DMS79 (cell line): ENCODE measurements at places on chromosomes 5 and 9.
A peak's percentile ranks its signal among the peaks of the same experiment; 100 is the strongest.

DNA sequence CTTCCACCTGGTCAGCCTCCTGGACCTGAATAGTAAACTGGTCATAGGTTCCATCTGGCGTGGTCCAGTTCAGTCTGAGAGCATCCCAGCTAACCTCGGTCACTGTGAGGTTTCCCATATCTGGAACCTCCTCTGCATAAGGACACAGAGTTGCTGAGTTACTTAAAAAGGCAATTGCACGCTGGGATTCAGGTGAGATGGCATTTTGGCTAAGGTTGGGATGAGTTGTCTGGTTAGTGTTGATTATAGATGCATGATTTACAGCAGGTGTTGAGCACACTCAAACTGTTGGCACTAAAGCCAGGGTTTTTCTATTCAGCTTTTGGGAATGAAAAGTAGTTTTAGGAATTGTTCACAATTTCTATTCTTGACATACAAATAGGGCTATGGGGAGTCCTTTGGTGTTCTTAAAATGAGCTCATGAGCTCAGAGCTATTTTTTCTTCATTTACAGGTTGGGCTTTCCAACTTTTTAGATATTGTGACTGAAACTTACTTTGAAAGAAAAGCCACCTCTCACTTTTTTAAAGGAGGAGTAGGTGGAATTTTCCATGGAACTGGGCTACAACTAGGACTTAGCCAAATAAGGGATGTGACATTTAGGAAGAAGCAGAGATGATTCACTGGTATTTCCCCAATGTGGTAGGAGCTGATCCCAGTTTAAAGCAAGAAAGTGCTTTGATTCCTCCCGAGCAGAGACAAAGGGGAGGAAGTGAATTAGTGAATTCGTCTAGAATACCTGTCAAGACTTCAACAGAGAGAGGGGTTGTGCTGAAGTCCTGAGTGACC is 54.7 kb downstream of the TNC start:
- no peak for DNase-seq

- DNase-seq, result no peak
Observed at GRCh38 chr5:174284873-174285272, 239.4 kb downstream of the NSG2 start.

GRCh38 chr5:73693573-73694061 is 67.6 kb downstream of the ARHGEF28 start:
- no peak for DNase-seq

- DNase-seq, result peak; percentile 85
Observed at GRCh38 chr9:125904155-125904851, 157.1 kb downstream of the PBX3 start.

DNA sequence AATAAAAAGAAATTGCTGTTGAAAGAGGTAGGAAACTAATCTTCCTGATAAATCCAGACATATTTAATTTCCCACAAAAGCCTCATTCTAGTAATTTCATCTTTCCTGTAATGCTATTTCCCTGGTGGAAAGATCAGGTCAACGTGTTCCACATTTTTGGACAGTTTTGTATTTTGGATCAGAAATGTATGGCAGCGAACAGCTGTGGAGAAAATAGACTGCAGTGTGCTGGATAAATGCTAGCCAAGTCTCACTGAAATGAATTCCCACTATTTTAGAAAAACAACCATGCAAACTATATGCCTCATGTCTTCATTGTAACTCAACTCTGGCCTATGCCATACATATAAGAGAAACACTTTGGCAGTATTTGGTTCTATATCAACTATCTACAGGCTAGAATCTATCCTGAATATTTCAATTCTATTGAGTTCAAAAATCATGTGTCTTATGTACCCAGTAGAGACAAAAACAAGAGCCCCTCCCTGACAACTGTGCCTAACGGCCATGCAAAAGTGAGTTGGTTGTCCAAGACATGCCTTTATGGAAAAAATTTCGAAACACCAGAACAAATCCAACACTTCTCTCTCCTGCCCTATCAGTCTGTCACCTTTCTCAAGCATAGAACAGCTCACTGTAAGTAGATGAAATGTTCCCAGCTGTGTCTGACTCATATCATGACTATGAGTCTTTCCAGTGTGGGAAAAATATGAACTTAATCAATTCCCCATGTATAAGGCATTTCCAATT is 191.3 kb upstream of the NREP start:
- DNase-seq, result no peak

- DNase-seq, result no peak
Observed at GRCh38 chr9:127035948-127036347, 86.5 kb downstream of the ANGPTL2 start.

DNA sequence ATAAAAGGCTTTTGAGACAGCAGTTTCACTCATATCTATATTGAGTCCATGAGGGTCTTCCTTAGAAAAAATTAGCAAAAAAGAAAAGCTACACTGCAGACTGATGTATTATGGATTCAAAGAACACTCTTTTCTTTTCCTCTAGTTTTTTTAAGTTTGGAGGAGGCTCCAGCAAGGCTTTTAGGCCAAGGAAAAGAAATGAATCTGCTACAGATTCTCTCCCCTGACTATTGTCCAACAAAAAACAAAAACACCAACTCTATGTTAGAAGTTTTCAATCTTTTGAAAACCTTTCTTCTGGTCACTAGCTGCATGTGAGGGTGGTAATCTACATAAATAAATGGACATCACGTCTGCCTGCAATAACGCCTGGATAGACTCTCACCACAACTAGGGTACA is 310.4 kb downstream of the ARL15 start:
- no peak for DNase-seq

DNA sequence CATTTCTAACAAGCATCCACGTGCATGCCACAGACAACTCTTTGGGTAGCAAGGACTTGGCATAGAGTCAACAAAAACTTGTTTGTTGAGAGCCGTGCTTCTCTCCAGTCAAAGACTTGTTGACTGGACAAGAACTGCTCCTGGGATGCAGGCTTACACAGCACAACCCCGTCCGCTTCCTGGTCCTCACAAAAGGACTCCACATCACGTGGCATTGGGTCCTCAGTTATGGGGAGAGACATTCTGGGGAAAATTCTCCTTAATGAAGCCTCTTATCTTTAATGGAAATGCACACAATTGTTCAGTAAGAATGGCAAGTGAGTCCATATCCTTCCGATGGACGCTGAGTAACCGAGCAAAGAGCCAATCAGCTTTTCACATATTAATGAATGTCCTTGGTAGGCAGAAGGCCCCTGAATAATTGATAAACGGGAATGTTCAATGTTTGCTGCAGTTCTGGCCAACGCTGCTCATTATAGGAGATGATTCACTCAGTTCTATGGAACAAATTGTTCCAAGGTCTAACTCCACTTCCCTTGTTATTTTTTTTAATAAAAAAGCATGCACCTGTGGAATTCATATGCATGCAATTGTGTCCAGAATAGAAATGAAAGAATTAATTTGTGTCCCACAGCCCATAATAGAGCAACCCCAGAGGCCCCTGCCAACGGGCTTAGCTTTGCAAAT is 97.0 kb upstream of the ZNF366 start:
- no peak for DNase-seq

- DNase-seq, result peak; percentile 86
Observed at GRCh38 chr5:16736158-16736995, 119.6 kb upstream of the RETREG1 start.

DNA sequence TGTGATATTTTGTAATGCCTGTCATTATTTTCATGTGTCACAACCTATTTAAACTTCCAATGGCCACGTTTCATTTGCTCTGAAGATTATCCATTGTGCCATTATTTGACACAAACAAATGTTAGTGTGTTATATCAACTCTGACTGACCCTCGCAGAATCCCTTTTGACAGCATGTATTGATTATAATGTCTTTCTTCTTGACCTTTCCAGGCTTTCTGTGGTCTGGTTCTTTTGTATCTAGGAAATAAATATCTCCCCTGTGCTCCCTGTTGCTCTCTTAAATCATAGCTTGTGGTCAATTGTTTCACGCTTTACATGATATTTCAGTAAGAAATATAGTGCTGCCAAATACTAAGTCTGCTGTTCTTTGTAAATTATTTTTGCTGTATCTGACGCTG is 442.6 kb downstream of the SEMA5A start:
- no peak for DNase-seq

- DNase-seq, result no peak
Observed at GRCh38 chr9:137277329-137278041, at the start of gene TOR4A. TOR4A (plus strand) TSS chr9:137277726; CDS start chr9:137278690, 964 bp downstream.

- no peak for DNase-seq
Observed at GRCh38 chr5:179153341-179153901, 93.2 kb downstream of the ZNF354C start.
